ENCODE measurements at places on chromosomes 12 and 14.

DNA sequence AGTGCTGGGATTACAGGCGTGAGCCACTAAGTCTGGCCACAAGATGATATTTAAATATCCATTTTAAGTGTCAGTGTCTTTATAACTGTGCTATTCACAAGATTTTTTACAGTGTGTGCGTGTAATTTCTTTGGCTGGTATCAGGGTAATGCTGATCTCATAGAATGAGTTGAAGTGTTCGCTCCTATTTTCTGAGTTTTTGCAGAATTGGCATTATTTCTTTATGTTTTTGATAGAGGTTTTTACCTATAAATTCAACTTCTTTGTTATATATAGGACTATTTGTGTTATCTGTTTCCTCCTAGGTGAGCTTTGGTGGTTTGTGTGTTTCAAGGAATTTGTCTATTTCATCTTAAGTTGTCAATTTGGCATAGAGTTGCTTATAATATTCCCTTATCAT is 45.6 kb downstream of the FOXN4 start:
- DNase-seq = no peak

DNA sequence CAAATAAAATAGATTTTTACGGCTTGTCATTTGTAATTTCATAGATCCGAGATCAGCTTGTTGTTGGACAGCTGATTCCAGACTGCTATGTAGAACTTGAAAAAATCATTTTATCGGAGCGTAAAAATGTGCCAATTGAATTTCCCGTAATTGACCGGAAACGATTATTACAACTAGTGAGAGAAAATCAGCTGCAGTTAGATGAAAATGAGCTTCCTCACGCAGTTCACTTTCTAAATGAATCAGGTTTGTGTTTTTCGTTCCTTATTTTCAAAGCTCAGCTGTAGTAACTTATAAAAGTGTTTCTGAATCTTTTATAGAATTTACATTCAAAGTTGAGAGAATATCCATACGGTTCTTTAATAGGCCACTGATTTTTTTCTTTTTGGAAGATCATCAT is 89.1 kb downstream of the LRRK2 start:
- DNase-seq = no peak

DNA sequence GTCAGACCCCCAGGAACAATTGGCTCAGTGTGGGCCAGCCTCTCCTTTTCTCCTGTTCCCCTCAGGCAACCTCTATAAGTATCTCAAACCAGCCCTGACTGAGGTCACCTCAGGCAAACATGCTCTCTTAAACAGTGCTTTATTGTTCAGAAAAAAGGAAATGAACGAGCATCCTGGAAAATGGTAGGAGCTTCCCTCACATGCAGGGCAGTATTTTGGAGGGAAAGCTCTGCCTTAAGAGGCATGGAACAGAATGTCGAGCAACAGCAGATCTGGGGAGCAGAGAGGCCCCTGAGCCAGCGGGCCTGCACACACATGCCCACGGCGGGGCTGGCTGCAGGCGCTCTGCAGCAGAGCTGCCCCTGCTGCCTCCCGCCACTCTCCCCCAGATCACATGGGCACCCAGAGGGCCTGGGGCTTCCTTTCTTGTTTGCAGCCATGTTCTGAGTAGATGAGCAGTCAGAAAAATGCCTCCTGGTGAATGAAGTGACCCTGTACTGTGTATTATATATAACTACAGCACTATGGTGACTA is 42.0 kb downstream of the MOK start:
- DNase-seq = no peak

DNA sequence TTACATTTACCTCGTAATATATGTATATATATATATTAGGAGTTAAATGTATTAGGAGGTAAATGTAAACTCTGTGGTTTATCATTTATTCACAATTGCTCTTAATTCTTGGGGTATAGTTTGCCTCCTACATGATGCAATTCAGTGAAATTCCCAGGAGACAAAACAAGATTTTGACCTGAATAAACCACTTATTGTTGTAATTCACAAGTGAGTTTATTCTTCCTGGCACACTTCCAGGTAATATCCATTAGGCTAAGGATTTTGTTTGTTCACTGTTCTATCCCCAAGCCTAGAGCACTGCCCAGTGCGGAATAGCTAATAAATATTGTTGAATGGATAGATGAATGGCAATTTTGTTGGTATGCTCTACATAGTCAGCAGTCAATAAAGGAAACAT is 3.0 kb downstream of the SMIM10L1 start:
- no peak for DNase-seq

GRCh38 chr12:26488351-26488750 is 293.0 kb downstream of the SSPN start:
- no peak for DNase-seq

DNA sequence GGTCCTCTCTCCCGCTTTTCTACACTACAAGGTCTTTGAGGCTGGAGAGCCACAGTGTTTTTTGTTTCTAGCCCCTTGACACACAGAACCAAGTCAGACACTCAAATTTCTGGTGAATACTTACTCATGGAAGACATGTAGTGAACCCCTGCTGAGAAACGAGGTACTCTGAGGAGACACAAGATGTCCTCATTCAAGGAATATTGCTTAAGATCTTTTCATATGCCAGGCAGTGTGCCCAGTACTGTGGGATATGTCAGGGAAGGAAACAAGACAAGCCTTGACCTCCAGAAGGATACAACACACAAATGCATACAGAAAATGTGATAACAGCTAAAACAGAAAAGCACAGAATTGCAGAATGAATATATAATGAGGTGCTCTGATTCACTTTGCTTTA is 75.9 kb downstream of the TMTC1 start:
- no peak for DNase-seq

DNA sequence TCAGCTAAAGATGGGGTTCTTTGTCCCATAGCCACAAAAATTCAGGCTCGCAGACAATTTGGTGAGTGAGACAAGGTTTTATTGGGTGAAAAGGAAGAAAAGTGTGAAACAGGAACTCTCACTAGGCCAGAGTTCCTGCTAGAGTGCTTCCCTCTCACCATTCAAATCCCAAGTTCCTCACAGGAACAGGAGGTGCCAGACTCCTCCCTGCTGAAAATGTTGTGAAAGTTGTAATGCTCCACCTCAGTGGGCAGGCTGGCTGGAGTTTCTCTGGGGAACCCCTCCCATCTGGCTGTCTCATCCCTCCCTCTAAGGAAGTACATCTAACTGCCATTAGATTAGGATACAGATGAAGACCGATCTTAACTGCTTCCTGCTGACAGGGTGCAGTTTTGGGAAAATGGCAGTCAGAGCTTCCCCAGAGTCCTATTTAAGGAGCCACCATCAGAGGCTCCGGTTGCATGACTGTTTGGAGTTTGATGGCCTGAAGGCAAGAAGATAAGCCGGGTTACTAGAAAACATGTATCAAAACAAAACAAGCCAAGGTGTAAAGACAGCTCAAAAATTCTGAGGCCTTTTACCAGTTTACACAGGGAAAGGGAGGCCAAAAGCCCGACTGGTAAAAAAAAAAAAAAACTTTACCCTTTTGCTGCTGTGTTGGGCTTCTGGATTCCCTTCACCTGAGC is 127.6 kb downstream of the FSCB start:
- no peak for DNase-seq

GRCh38 chr14:94601884-94602391 is 10.3 kb upstream of the SERPINA3 start:
- DNase-seq = peak; percentile 89

DNA sequence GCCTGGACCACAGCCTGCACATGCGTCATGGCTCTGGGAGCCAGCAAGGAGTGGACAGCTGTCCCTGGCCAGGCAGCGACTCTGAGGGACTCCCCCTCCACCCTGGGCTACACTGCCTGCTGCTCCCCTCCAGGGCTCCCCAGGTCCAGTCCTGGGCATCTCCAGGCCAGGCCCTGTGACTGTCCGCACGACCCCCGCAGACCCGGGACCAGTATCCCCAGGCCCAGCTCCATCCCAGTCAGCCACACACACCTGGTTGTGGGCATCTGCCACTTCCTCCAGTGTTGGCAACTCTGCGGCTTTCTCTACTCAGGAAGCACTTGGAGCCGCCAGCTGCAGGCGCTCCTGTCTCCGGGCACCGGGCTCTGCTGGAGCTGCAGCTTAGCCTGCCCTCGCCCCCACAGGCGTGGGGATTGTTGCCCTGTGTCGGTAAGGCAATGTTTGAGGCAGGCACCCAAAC is 2.4 kb downstream of the ULK1 start:
- DNase-seq = no peak

DNA sequence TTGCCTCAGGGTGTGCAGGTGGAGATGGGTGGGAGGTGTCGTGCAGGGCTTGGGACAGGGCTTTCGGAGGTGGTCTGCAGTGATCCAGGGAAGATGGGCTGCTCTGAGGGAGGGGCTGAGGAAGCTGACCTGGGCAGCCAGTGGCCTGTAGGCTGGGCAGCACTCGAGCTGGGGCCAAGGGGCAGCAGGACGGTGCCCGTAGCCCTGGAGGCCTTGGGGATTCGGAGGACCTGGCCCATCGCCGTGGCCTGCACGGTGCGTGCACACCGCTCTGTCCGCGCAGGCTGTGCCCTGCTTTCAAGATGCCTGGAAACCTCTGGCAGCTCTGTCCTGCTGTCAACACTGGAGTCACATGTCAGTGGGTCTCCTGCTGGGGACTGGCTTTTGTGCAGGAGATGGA is 9.1 kb downstream of the PACS2 start:
- DNase-seq = no peak

DNA sequence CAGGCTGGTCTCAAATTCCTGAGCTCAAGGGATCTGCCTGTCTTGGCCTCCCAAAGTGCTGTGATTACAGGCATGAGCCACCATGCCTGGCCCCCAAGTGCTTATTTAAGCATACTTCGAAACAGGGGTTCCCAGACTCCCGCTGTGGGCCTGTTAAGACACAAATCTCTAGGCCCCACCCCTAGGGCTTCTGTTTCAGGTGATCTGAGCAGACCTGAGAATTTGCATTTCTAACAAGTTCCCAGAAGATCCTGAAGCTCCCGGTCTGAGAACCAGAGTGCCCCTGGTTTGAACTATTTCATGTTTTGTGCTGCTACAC is 25.0 kb downstream of the GCH1 start:
- no peak for DNase-seq

GRCh38 chr14:69190191-69190590 is 1.1 kb upstream of the EXD2 start:
- no peak for DNase-seq

DNA sequence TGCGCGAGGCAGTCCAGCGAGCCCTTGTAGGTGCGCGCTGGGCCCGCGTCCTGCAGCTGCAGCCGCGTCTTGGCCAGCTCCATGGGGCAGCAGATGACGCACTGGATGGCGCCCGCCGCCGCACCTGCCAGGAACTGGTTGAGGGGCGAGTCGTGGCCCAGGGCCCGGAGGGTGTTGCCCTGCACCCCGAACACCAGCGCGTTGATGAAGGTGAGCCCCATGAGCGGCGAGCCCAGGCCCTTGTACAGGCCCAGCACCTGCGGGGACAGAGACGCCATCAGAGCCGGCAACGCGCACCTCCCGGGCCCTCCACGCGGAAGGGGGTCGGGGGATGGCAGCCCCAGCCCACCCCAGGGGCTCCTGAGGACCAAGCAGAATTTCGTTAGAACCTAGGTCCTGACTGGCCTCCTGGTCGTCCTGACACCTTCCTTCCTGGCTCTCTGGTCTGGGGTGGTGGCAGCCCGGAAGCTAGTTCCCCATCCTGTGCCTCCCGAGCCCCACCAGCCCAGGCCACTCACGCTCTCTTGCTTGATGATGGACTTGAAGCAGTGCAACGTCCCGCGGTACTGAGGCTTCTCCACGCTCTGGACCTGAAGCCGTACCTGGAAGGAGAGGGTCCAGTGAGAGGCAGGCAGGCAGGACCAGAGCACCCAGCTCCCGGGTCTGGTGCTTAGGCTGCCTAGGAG is 13.3 kb downstream of the SLC25A29 start:
- no peak for DNase-seq

- no peak for DNase-seq
Observed at GRCh38 chr12:68451261-68452077, 119.3 kb upstream of the MDM1 start.

GRCh38 chr14:95362138-95362494 is 42.4 kb upstream of the CLMN start:
- DNase-seq = no peak

- no peak for DNase-seq
Observed at GRCh38 chr12:47848853-47849252, 29.1 kb upstream of the HDAC7 start.

DNA sequence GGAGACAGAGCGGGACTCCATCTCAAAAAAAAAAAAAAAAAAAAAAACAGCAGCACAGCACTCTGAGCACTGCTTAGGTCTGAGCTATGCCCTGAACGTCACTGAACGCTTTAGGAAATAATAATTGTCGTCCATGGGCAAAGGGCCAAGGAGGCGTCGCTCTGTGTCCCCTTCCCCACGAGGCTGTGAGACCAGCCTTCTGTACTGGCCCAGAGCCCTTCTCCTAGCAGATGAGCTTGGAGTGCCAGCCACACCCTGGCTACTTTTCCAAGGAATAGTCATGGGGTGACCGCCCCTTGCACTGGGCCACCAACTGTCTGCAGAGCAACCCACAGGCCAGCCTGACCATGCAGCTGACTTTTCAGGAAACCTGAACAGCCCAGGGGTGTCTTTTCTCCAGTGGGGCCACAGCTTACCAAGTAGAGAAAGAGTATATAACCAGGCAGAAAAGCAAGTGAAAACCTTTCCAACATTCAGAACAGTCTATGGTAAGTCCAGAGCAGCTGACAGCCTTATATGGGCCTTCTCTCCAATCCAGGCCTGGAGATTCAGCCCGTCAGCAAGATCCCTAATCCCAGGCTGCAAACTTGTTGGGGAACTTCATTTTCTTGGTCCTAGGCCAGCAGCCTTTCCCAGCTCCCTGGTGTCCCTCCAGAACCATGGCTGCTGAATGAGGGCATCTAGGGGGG is 28.5 kb downstream of the CD9 start:
- no peak for DNase-seq

GRCh38 chr12:39763890-39764169 is 144.2 kb upstream of the ABCD2 start:
- DNase-seq = no peak

GRCh38 chr12:112714166-112714710 is 77.3 kb upstream of the RPH3A start:
- no peak for DNase-seq

Data from ascending aorta (tissue), 2 donors.